ENCODE measurements at places on chromosomes 1 and 21.

- no peak for DNase-seq
These were observed 241.8 kb downstream of the GPR52 start for GRCh38 chr1:174689524-174689923.

- no peak for DNase-seq
These were observed 28.7 kb downstream of the LYST start for GRCh38 chr1:235838021-235838420.

DNA sequence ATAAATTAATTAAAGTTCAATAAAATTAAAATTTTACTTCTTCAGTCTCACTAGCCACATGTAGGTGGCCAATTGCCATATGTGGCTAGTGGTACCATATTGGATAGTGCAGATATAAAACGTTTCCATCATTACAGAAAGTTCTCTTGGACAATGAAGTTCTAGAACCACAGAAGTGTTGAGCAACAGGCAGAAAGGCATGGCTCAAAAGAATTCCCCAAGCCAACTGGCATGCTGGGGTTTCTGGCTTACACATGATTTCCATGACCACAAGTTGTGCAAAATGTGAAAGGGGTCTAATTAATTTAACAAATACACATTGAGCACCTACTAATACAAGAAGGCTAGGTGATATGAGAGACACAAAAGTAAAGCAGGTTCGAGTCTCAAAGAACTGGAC is 72.2 kb upstream of the CDC42BPA start:
- no peak for DNase-seq

DNA sequence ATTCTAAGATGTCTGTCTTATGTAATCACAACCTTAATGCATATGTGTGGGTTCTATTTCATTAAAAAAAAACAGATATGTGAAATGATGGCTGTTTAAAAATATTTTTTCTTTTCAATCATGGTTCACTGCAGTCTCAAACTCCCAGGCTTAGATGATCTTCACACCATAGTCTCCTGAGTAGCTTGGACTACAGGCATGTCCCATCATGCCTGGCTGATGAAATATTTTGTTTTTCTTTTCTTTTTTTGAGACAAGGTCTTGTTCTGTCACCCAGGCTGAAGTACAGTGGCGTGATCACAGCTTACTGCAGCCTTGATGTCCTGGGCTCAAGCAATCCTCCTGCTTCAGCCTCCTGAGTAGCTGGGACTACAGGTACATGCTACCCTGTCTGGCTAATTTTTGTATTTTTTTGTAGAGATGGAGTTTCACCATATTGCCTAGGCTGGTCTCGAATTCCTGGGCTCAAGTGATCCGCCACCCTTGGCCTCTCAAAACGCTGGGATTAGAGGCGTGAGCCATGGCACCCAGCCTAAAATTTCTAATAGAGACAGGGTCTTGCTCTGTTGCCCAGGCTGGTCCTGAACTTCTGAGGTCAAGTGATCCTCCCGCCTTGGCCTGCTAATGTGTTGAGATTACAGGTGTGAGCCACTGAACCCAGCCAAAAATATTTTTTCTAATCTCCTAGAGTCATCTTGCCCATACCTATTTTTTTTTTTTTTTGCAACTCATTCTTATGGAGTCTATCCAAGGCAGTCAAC is 67.6 kb downstream of the GIPC2 start:
- DNase-seq, result no peak

GRCh38 chr1:210505601-210506496 is 177.1 kb downstream of the HHAT start:
- no peak for DNase-seq

- no peak for DNase-seq
These were observed 608.5 kb upstream of the USP24 start for GRCh38 chr1:55823541-55824250.

GRCh38 chr1:198902655-198903054 is 263.8 kb downstream of the PTPRC start:
- no peak for DNase-seq

DNA sequence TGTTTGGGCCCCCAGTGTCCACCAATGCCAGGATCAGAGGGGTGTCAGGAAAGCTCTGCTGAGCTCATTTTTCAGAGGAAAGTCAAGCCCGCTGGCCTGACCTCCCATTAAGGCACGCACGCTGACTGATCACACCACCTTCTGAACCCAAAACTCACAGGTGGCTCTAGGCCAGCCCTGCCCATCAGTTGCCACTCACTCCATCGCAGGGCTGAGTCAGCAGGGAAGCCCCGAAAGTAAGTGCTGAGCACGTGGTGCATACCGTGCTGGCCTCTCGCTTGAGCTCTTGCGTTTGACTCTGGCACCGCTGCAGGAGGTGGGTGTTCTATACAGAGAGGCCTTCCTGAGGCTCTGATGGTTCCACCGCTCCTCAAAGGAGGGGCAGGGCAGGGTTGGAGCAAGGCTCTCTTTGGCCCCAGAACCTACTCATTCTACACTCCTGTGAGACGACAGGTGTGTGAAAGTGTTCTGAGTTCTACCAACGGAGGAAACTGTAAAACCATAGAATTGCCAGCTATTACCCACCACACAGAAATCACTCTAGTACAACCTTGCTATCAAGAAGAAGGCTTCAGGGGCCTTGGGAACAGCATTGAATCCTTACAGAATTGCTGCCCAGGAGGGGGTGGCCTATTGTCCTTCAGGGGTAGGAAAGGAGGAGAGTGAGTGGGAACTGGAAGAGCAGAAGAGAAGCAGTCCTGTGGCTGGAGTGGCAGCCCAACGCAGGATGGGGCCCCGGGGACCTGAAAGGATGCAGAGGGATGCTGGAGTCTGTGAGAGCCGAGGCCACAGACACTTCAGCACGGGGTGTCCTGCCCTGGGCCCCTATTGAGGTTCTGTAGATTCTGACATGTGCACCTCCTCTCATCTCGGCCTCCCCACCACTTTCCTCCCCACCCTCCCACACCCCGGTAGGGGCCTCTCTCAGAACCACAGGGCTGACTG is 214.7 kb upstream of the EDN2 start:
- no peak for DNase-seq

DNA sequence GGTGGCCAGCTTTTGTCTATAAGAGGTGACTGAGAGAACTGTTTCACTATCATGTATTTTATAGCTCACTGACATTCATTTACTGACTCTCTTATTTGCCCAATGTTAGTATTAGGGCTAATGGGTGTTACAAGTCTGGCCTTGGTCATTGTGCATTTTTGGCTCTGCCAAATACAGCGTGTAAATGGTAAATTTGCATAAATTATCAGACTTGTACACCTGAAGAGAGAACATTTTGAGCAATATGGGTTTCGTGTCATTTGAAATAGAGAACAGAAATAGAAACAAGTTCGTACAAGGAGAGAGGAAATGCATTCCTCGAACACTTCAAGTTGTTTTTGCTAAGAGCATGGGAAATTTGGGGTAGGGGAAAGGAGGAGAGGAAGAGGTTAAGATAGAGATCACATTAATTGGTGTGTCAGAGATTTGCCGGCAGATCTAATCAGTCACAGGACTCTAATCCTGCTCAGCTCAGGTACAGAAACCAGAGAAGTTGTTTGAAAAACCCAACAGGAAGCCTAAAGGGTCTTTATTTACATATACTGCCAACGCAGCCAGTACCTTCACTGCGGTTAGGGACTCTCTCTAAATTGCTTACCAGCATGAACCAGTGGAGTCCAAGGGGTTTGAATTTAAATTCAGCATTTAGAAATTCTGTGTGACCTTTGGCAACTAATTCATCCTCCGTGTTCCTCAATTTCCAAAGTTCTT is 261.5 kb downstream of the GPATCH2 start:
- DNase-seq, result no peak

DNA sequence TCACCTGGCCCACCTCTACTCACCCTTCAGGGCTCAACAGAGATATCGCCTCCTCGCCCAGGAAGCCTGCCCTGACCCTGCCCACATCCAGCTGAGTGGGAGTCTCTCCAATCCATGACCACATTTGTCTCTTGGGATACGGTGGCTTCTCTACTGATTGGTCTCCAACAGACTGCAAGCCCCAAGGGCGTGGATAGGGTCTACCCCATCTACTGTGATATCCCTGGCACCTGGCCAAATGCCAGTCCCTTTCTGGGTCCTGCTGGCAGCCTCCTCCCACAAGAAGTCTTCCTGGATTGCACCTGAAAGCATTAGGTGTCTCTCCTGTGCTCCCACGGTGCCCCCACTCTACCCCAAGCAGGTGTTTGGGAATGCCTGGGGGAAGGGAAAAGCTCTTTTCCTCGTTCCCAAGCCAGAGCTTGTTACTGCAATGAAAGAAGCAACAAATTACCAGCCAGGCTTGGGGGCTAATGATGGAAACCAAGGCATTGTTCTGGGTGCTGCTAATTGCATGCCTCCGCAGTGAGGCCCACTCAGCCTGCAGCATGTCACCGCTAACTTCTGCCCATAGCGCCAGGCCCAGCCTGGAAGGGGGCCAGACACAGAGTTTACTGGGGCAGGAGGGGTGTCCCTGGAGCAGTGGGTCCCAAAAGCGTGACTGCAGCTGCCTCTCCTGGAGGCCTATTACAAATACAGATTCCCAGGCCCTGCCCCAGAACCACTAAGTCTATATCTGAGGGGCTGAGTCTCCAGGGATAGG is 90.7 kb upstream of the IFFO2 start:
- DNase-seq, result no peak

DNA sequence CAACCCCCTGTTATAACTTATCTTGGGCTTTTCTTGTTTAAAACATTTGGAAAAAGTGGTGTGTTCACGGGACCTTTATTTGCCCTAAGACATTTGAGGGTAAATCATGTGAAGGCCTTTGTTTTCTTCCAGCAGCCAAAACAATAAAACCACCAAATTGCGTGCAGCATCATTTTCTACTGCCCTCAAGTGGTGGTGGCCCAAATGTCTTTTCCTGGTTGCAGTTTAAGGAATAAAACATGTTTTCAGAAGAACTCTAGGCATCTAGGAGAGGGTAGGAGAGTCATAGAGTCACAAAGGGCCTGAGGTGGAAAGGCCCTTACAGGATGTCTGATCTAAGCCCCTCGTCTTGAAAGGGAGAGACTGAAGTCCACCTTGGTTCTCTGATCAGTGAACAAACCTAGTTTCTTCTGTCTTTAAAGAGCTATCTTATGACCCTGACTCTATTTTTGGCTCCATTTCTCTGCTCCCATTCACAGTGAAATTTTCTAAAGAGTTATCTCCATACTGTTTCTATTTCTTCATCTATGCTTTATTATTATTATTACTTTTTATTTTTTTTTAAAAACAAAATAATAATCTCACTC is 16.0 kb upstream of the EPS15 start:
- no peak for DNase-seq

GRCh38 chr1:31421371-31422040 is 8.5 kb downstream of the SERINC2 start:
- no peak for DNase-seq

DNA sequence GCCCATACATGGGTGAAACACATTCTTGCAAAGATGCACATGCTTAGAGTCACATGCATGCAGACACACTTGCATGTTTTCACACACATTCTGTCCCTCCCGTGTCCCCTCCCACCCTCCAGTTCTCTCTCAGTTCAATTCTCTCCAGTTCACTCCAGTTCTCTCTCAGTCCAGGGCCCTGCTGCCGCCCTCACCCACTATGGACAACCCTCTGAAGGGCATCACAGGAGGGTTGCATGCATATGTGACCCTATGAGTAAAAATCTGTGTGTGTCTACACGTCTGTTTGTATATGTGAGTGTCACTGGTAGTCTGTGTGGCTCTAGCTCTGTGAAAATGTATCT is 21.8 kb upstream of the ADGRB2 start:
- DNase-seq, result no peak

- DNase-seq, result no peak
These were observed 12.4 kb downstream of the SLC30A1 start for GRCh38 chr1:211566431-211567025.

DNA sequence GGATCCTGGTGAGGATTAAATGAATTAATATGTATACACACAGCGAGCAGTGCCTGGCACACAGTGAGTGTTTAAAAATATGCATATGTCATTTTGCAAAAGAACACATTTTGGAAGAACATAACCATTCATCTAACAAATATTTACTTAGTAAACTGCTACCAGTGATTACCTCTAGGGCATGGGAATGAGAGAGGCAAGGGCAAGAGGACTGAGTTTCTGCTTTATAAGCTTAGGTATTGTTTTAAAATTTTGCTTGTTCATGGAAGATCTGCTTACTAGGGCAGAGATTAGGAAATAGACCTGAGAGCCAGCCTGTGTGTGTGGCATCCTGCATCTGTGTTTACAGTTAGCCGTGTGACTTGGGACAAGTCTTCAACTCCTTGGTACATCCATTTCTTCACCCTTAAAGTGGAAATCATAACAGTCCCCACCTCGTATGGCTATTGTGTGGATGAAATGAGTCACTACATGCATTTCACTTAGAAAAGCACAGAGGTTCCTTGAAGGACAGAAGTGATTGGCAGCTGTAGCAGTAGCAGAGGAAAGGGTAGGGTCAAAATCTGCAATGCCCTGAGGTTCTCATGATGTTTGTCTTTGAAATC is 198.5 kb upstream of the FMN2 start:
- DNase-seq, result no peak

GRCh38 chr1:45123358-45123757 is 83.0 kb downstream of the ZSWIM5 start:
- DNase-seq, result no peak

DNA sequence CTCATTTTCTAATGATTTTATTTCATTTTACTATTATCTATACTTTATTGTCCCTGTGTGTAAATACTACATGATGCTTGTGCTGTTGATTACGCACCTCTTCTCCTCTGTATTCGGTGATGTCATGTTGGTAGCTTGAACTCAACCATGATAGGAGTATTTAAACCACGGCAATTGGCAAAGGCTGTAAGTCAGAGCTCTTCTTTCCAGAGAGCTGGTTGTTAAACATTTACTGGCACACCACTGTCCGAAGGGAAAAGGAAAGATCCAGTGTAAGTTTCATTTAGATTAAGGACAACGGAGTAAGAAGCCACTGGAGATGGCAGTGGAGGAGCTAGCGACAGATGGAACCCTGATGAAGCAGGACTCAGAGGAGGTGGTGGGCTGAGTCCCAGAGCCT is 93.4 kb upstream of the KCNE2 start:
- no peak for DNase-seq

GRCh38 chr1:245213066-245213831 is 58.5 kb downstream of the KIF26B start:
- DNase-seq, result no peak

DNA sequence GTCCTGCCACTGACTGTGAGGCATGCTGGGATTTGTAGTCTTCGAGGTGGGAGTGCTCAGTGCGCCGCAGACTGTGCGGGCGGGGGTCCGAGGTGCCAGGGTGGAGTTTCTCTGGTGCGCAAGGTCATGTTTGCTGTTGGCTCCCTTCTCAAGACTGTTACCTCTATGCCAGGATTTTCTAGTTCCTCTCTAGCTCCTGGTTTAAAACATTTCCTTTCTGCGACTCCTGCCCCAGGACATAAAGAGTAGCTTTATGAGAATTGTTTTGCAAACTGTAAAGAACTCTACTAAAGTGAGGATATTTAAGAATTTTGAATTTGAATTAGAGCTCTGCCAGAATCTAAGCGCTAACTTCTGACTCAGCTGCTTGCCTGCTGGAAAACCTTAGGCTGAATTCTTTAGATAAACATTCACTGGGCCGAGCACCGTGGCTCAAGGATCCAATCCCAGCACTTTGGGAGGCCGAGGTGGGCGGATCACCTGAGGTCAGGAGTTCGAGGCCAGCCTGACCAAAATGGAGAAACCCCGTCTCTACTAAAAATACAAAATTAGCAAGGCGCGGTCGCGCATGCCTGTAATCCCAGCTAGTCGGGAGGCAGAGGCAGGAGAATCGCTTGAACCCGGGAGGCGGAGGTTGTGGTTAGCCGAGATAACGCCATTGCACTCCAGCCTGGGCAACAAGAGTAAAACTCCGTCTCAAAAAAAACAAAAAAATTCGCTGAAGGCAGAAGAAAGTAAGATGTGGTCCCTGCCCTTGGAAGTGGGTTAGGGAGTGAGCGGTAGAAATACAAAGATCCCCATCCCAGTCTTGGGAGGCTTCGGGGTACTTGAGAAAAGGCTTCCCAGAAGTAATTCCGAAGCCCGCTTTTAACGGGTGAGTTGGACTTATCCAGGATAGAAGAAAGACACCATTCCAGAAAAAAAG is 992 bp upstream of the USP48 start:
- DNase-seq, result no peak
